Stimulated activated CD4-positive, alpha-beta T cell treated with anti-CD3 and anti-CD28 coated beads, TNF-alpha, amount 100 ng/mL, for 48 hours (primary cell): ENCODE measurements at places on chromosomes 16 and 17.

GRCh38 chr17:35906926-35907637, 23.5 kb downstream of the RDM1 start:
- DNase-seq, result no peak

DNA sequence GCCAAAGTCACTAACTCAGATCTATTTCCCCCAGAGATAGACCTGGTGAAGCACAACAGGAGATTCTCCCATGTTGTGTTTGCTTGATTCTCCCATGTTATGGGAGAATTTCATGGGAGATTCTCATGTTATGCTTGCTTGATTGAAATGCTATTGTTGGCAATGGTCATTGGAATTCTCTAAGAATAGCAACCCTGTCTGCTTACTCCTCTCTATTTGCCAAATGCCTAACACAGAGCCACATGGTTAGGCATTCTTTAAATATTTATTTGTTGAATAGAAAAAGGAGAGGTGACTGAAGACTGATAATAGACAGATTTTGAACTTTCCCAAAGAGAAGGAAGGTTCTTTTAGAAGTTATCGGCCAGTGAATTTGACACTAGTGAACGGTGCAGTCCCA, 111.5 kb upstream of the MPHOSPH6 start:
- DNase-seq, result no peak

DNA sequence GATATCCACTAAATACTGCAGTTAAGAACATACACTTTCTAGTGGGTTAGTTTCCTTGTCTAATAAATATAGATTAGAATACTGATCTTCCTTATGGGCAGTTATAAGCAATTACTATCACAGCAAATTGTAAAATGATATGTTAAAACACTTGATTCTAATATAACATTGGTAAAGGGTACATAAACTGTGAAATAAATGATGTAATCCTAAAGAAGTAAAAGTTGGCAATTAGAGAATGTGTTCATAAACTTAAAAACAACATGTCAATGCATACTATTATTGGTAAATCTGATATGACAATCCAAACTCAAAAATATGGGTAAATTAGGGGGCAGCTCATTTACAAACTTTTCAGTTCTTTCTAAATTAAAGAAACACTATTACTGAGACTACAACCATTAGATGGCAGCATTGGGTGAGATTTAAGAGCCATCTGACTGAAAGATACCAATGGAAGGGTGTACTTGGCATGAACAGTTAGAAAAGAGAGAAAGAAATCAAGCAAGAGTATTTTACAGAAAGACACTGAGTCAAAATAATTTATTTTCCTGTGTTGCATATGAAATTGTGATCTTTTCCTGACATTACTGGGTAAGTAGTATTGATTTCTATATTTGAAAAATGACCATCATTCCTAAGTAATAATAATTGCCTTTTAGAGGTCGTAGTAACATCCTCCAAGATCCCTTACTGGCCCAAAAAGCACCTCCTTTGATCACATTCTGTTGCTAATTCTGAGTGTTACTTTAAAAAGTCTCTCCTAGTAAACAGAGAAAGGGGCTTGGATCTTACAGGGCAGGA, 119.6 kb downstream of the SPAG9 start:
- peak; percentile 6 for DNase-seq

DNA sequence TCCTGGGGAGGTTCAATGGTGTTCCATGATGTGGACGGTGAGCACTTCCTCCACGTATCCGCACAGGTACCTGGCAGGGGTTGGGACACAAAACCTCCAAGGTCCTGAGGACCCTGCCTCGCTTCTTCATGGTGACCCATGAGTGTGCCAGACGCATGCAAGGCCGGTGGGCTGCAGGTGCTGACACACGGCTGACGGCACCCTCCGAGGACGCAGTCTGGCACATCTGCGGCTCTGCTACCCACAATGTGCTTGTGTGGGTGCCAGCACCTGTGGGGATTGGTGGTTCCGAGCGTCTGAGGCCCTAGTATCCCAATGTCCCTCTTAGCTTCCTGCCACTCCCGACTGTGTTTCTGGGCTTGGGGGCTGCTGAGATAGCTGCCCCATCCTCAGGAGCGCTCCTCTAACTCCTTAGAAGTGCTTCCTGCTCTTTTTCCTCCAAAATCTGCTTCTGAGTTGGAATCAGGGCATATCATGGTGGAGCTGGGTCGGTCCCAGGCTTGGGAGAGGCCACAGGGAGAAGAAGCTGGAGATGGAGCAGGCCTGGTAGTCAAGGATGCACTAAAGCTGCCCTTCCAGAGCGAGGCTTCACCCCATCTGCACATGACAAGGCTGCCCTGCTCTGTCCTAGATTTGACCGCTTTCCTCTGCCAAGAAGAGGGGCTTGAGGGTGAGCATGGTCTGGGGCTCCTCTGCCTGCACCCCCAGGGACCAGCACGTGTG, 1.6 kb downstream of the CYGB start:
- DNase-seq, result no peak

GRCh38 chr16:55073830-55074229, 143.2 kb downstream of the IRX5 start:
- DNase-seq, result no peak

GRCh38 chr16:57386381-57386951, 14.2 kb downstream of the CX3CL1 start:
- DNase-seq, result no peak
